ENCODE measurements at places on chromosomes 5 and 9.

- no peak for DNase-seq
Measured at GRCh38 chr5:65262096-65262495, 219.6 kb downstream of the ADAMTS6 start.

DNA sequence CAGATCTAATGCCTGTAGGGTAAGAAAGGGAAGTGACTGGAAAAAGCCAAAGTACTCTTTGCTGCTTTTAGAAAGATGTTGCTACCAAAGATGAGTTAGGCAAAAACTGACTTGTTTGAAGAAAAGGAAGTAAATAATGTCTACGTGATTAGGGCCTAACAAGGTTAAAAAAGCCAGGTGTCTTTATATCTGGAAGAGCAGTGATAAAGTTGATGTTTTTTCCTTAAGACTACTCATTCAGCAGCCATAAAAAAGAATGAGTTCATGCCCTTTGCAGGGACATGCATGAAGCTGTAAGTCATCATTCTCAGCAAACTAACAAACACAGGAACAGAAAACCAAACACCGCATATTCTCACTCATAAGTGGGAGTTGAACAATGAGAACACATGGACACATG is 13.5 kb upstream of the AMACR start:
- no peak for DNase-seq

DNA sequence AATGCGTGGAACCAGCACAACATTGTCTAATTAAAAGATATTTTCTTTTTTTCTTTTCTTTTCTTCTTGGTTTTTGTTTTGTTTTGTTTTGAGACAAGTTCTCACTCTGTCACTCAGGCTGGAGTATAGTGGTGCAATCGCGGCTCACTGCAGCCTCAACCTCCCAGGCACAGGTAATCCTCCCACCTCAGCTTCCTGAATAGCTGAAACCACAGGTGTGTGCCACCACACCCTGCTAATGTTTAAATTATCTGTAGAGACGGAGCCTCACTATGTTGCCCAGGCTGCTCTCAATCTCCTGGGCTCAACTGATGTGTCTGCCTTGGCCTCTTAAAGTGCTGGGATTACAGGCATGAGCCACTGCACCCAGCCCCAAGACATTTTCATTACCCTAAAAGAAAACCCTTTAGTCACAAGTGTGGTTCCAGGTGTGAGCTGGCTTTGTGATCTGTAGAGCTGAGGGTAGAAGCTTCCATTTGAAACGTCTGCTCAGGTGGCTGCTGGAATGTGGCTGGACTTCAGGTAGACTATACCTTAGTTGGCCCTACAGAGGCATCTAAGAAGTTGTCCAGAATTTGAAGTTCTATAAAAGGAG is 19.1 kb upstream of the NEK6 start:
- DNase-seq, result no peak

DNA sequence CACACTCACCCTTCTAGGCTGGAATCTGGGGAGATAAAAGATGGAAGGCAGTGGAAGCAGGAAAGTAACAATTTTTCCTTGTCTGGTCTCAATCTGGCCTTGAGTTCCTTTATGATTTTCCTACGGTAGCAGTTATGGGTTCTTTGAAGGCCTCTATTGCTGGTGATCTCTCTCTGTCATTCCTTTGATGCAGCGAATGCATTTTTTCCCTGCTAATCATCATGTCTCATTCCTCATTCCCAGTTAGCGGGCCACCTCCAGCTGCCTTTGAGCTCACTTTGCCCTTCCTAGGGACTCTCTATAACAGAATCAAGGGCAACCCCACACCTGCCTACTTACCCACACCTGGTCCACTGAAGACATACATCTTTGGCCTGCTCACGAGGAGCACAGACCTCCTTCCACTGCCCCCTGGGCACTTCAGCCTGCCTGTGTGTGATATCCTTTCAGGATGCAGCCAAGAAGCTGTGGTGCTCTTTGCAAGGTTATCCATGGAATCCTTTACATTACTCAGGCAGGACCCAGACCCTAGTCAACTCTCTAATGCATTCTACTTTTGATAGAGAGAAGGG is 191.7 kb downstream of the DRD1 start:
- DNase-seq, result no peak

DNA sequence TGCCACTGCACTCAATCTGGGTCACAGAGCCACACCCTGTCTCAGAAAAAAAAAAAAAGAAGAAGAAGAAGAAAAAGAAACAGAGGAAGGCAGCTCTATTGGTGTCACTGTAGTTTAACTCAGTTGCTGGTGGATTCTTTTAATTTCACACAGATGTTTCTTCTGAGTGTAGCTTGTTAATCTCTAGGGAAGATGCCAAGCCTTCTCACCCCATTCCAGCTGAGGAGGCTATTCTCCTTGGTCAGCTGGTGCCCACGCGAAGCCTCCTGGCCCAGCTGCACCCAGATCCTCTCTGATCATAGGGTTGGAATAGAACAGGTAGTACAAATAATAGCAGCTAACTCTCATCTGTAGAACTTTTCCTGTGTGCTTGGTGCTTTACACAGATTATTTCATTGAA is 113.8 kb upstream of the SPRY4 start:
- DNase-seq, result no peak

DNA sequence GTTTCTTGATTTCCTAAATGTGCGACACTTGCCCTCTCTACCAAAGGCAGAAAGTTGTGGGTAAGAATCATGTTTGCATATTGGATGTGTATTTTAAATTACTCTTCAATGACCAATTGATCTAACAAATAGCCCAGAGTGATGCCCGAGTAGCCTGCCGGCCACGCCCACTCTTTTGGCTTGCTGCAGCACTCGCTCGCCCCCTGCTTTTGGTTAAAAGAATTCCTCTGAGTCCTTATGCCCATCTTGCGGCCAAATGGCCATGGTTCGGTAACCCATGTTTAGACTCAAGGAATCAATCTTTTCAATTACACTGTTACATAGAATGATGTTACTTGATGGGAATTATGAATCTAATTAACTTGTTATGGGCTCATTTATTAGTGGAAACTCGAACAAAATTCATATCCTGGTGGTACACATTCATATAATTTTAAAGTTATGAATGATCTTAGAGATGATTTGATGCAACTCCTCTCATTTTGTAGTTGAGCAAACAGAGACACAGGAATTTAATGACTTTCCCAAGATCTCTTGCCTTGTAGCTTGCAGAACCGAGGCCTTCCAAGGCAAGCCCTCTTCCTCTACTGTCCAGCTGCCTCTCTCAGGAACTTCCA is 36.5 kb downstream of the PPIC start:
- no peak for DNase-seq

DNA sequence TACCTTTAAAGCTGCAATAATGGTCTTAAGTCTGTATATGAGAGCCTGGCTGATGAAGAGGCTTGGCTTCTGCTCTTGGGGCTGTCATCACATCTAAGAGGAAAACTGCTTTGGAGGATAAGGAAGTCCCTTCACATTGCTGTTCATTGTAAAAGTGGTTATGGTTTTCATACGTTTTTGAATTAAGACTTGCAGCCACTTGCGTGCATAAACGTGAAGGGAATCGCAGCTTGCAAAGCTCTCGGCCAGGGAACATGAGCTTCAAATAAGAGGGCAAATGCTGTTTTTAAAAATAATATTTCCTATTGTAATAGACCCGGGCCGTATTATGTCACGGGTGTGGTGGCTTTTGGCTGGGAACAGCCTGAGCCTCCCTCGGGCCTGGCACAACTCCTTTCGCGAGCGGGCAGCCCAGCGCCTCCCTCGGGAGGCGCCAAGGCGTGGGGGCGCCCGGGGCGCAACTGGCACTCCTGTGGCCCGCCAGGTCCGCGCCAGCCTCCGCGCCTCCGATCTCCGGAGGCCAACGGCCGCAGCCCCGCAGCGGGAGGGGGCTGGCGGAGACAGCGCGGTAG is 538 bp upstream of the ARHGEF28 start:
- DNase-seq, result no peak

Data from stimulated activated CD8-positive, alpha-beta memory T cell treated with anti-CD3 and anti-CD28 coated beads, Interleukin-15, amount 100 ng/mL, for 4 hours (primary cell).